NCI-H774 (cell line): ENCODE measurements at places on chromosomes 7 and 10.

DNA sequence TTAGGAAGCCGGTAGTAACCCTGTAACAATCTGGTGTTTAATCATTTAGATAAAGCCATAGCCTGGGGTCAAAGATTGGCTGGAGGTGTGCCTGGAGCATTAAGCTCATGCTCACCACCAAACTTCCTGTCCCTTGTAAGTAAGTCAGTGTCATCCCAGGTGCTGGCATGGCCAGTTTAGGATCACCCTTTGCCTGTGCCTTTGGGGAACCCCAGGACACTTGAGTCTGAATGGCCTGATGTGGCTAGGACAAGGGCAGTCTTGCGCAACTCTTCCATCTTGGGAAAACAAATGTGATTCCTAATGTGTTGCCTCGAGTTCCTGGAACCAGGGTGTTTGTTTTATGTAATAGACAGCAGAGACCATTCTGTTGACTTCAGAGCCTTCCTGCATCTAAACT, 154.8 kb downstream of the GRK5 start:
- DNase-seq: no peak

DNA sequence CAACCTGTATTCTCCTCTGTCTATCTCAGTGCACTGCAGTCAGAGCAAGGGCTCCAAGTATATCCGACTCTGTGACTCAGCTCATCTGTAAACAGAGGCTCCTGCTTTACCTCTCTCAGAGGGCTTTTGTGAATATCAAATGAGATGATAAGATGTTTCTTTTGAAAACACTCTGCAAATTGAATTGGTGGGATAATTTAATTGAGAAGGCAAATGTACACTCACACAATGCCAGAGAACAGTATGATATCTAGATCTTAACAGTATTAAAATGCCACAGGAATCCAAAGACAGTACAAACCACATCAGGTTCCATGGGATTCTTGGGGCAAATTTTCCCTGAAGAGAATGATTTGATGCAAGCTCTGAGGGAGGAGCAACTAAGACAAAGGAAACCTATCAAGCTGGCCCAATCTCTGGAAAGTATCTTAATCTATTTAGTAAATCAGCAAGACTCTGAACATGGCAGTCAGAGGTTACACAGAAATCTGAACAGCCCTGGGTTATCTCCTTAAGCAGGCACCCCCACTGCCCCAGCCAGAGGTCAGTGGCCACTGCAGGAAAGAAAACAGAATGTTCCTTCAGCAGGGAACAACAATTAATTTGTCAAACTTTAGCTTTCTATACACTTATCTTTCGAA, 45.9 kb downstream of the DOCK4 start:
- DNase-seq: no peak

DNA sequence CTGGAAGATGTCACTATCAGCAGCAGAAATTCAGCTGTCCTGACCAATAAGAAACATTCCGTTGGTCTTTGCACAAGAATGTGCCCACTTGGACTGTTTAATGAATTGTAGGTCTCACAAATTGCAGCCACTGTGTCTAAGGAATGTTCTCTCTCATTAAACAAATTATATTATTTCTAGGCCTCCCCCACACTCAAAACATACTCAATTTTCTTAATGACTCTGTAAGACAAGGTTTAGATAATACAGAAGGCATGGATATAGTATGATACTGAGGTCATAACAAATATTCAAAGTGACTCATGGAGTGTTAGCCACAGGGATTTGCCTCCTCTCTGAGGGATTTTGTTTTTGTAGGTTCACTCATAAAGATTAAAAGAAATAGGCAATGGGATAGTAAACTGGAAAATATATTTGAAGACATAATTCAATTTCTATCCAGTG, 197.5 kb downstream of the PTN start:
- no peak for DNase-seq

DNA sequence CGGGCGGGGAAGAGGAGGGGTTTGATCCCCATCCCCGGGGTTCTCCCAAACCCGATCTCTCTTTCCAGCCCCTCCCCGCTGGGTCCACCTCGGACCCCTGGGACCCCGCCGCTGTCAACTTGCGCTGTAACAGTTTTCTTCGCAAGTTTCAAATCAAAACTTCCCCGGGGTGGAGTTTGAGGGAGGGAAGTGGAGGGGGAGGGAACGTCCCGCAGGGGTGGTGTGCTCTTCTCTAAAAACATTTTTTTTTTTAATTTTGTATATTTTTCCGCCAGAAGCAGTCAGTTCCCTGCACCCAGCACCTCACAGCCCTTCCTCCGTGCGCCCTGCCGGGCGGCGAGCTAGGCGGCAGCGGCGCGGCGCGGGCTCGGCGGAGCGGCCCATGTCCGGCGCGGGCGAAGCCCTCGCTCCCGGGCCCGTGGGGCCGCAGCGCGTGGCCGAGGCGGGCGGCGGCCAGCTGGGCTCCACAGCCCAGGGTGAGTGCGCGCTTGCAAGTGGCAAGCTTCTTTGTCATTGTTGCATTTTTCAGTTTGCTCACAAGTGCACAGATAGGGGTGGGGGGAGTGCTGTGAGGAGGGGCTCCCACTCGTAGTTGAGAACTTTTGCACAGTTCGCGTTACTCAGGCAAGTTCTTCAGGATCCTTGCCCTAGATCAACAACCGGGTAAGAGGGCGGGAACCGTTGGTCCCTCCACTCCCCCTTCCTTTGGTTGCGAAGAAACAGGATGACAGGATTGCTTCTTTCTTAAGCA, 933 bp downstream of the MDFIC start:
- no peak for DNase-seq

DNA sequence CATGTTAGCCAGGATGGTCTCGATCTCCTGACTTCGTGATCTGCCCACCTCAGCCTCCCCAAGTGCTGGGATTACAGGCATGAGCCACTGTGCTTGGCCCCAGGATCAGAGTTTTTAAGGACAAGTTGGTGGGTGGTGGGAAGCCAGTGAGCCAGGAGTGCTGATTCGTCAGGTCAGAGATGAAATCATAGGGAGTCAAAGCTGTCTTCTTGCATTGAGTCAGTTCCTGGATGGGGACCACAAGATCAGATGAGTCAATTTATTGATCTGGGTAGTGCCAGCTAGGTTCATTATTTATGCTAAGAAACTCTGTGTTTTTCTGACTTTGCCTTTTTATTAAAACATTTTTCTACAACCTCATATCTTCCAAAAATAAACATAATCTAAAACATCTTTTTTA, 423.8 kb downstream of the ARL4A start:
- DNase-seq: no peak

DNA sequence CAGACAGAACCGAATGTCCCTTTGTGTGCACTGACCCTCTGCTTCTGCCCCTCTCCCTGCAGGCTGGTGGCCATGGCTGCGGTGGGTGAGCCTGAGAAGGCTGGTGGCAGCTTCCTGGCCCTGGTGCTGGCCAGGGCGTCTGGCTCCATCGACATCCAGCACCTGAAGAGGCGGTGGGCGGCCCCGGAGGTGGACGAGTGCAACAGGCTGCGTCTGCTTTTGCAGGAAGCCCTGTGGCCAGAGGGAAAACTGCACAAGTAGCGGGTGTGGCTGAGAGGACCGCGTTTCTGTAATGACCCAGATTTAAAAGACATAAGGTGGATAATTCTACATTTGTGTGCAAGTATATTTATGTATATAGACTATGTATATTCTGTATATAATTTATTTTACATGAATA, 89.2 kb downstream of the DYNC2I1 start:
- DNase-seq: no peak
